Peyer's patch (tissue), 4 donors: ENCODE measurements at places on chromosomes 1 and 21.

GRCh38 chr1:22163564-22163963 lies 20.7 kb upstream of the WNT4 start:
- DNase-seq: no peak

DNA sequence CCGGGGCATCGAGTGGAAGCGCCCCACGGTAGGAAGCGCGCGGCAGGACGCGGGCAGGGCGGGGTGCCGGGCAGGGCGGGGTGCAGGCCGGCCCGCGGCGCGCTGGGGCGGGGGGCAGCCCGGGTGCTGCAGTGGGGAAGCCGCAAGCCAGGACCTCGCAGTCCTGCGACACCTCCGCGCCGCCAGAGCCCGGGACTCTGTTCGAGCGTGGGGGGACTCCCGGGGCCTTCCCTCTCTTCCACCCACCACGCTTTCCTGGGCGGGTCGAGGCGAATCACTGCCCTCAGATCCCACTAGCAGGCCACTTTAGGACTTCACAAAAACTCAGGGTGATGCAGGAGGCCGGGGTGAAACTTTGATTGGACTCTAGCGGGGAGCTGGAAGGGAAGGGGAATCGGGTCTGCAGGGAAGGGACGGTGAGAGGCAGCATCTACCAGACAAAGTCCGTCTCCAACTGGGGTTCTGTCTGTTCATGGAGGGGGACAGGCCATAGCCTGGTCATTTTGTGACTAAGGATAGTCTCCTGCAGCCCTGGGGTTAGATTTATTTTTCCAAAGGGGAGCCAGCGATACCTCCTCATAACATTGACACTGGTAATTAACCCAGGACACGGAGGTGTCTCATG lies 623 bp downstream of the CAPN2 start:
- peak; percentile 60 for DNase-seq

- DNase-seq: no peak
These were observed 107.5 kb downstream of the GDAP2 start for GRCh38 chr1:117821774-117822482.

DNA sequence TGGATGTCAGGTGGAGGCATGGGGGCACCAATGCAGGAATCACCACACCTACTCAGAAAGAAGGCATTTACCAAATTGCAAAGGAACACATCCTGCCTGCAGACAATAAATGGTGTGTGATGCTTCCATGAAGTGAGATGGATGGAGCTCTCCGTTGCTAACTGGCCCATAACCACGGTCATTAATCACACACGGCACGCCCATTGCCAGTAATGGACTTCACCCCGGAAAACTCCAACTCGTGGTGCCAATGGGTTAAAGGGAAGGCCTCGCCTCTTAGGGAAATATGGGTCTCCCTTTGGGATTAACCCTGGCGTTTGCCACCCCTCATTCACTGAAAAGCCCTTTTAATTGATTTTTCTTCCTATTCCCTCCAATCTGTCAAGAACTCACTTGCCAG lies 443.1 kb upstream of the DAB1 start:
- peak; percentile 81 for DNase-seq

- no peak for DNase-seq
These were observed 222.0 kb downstream of the KAZN start for GRCh38 chr1:14820295-14821085.

DNA sequence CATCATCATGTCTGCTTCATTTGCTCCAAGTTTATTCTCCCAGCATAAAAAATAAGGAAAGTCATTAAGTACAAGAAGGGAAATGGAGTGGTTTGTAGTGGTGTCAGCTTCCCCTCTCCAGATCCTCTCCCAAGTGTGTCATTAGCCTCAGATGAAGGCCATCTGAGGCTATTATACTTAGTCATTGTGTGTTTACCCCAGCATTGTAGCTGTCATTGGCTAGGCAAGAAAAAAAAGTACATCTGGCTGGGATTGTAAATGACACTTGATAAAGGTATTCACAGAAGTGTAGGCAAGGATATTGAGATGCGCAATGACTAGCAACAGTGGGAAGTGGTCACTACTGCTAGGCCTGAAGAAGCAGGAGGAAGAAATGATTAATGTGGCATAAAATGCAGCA lies 316.9 kb upstream of the SGIP1 start:
- DNase-seq: no peak

GRCh38 chr1:223844787-223845036 lies 1.0 kb downstream of the TP53BP2 start:
- no peak for DNase-seq

GRCh38 chr1:159895836-159896545 lies 4.0 kb downstream of the CFAP45 start:
- peak; percentile 41 for DNase-seq

GRCh38 chr1:4724695-4725250 lies 70.4 kb downstream of the AJAP1 start:
- DNase-seq: no peak
